ENCODE measurements at places on chromosomes 3 and 15. TPM values are rescaled to one million over a fixed set of nuclear protein-coding genes. Genes with fewer than 3 reads are reported as not detected.

DNA sequence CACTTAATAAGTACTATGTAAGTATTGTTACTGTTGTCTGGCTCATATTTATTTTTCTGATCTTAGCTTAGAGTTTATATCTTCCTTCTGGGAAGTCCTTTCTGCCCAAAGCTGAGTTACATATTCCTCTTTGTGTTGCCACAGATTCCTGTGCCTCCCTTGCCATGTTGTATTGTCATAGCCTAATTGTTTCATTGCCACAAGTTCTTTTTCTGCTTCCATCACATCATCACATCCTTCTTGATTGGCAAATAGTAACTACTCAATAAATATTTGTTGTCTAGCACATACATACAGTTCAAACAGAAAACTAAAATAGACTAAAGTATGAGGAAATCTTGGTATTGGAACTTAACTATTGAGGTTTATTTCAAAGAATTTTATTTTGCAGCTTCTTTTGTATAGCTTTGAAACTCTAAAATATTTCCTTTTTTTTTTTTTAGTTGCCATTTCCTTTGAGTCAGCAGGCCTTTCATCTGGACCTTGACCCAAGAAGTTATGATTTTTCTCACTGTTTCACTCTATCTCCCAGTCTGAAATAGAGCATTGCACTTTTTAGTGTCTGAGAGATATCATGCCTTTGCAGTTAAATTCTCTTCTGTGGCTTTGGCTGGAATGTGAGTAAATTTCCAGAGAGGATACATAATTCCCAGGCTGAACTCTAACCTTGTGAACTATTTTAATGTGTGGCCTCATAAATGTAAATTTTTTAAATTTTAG, 98.2 kb downstream of the ZNF609 start:
- no peaks in the 10 kb centered on the region for H3K4me1 ChIP-seq
- H3K27ac ChIP-seq, result no peak overlapping the region
- H3K4me3 ChIP-seq, result no peak overlapping the region
- no peaks in the 10 kb centered on the region for H3K27me3 ChIP-seq

Gene GPX1
- total RNA-seq, result 235 TPM

DNA sequence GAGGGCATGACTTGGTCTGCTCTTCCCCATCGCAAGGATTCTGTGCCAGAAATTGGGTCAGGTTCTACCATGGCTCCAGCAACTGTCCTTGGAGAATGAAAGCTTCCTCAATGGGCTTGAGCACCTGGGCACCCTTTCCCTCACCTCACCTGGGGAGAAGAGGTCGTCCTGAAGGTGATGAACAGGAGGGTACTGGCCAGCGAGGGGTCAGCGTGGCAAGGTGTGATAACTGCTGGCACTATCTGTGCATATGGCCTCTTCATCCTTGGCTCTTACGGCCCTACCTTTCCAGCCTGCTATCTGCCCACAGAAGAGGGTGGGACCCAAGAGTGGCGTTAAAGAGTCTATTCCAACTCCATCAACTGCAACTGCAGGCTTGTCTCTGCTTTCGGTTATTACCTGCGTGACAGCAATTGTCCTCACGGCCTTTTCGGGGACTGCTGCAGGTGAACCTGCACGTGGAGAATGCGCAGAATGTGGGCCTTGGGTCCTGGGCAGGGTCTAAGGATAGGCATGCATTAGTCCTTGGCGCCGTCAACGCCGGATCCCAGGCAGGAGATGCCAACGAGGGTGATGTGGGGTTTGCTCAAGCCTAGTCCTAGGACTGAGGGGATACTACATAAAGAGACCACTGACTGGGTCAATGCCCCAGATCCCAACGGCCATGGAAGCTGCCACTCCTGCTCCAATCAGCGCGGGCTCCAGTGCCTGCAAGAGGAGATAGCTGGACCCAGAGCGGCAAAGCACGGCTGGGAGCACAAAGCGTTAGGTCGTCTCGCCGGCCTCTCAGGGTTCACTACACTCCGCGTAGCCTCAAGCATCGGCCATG, 625 bp upstream of the RBM15B start:
- H3K4me1 ChIP-seq, result peaks cover 51% of the 10 kb centered on the region
- H3K4me3 ChIP-seq, result peak overlapping the region; percentile 74
- DNase-seq, result no peak
- H3K27me3 ChIP-seq, result no peaks in the 10 kb centered on the region

- no peaks in the 10 kb centered on the region for H3K36me3 ChIP-seq
- H3K27ac ChIP-seq, result no peak overlapping the region
- no peaks in the 10 kb centered on the region for H3K4me1 ChIP-seq
These were observed 93.4 kb downstream of the NEDD4 start for GRCh38 chr15:55900019-55900418.

DNA sequence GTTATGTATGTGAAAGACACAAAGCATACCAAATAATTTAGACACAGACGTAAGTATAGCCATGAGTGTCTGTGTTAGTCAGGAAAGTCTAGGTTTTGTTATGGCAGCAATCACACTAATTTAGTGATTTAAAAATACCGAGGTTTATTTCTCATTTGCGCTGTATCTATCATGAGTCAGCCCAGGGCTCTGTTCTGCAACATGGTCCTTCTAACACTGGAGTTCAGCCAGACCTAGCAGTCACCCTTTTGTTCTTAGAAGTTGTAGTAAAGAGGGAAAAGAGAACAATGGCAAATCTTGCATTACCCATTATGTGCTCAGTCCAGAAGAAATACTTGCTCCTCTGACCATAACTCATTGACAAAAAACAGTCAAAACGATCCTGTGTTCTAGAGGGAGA, 311.5 kb downstream of the NLGN1 start:
- no peak overlapping the region for H3K4me3 ChIP-seq
- H3K36me3 ChIP-seq, result no peaks in the 10 kb centered on the region
- no peak overlapping the region for H3K27ac ChIP-seq
- no peak for DNase-seq
- no peaks in the 10 kb centered on the region for H3K27me3 ChIP-seq
- no peaks in the 10 kb centered on the region for H3K4me1 ChIP-seq

Measured in colonic mucosa (tissue), 4 donors.